ENCODE measurements at places on chromosomes 1 and 21.

DNA sequence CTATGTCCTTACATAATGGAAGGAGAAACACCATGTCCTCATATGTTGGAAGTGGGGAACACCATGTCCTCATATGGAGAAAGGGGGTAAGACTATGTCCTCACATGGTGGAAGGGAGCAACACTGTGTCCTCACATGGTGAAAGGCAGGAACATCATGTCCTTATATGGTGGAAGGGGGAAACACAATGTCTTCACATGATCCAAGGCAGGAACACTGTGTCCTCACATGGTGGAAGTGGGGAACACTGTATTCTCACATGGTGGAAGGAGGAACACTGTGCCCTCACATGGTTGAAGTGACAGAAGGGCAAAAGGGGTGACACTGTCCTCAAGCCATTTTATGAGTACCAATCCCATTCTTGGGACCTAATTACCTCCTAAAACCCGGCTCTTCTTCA lies 146.3 kb upstream of the ETV3 start:
- DNase-seq, result no peak

DNA sequence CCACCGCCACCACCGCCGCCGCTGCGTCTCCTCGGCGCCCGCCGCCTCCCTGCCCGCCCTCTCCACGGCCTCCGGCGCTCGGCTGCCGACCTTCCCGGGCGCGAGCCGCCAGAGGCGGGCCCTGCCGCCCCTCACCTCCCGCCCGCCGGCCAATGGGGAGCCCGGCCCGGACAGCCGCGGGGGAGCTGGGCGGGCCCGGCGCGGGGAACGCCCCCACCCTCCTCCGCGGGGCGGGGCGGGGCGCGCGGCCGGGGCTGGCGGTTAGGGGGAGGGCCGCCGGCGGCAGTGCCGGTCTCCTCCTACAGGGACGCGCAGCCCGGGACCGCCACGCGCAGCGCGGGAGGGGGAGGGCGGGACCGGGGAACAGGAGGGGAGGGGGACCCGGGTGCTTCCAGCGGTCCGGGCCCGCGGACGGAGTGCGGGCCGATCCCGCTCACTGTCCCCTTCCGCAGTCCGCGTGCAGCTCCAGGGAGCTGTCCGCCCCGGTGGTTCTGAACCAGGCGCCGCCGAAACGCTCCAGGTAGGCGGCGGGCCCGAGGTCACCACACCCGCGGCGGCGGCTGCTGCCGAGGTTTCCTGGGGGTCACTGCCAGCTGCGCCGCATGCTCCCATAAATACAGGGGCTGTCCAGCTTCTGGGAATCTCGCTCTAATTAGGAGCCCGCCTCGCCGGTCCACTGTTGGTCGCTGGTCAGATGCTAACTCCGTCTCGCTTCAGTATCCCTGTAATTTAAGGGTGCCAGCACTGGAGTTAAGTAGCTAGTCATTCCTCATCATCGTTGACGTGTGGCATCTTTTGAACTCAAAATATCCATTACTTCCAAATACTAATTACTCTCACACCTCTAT lies at the start of gene PGBD5:
Gene PGBD5, minus strand, starts transcription at position 87 of the 848 bp plus-strand sequence. CDS start 404 bp downstream, outside the sequence.
- peak; percentile 13 for DNase-seq

- no peak for DNase-seq
These were observed 79.0 kb upstream of the CAPZB start for GRCh38 chr1:19564366-19564765.

- DNase-seq, result no peak
These were observed at the start of gene EXTL1 for GRCh38 chr1:26021647-26022403. TSS of gene EXTL1 (plus strand) at chr1:26021775. CDS start at chr1:26022647, 872 bp downstream.

- DNase-seq, result no peak
These were observed 1167.8 kb upstream of the NCAM2 start for GRCh38 chr21:19830446-19830845.

GRCh38 chr1:167713330-167714081 lies 8.3 kb upstream of the MPZL1 start:
- no peak for DNase-seq

GRCh38 chr1:8077602-8078001 lies 51.5 kb upstream of the ERRFI1 start:
- no peak for DNase-seq

DNA sequence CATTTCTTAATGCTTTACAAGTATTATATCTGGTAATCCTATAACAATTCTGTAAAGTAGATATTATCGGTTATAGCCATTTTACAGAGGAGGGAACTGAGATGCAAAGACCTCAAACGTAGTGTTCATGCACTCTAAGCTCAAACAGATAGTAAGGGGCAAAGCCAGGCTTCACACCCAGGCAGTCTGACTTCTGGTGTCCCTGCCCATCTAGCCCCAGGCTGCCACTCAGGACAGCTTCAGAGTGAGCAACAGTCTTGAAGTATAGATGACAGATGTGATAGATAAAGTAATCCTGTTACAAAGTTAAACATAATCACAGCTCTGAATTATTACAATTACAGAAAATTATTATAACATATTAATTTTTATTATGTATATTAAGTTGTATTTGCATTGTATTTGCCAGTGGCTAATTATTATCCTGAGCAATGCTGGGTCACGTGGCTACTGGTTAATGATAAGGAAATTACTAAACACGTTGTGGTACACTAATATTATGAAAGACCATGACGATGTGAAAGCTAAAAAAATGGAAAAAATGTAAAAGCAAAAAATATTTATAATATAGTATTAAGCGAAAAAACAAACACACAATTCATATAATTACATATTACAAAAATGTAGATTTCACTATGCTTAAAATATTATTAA lies 6.1 kb upstream of the TRAF3IP3 start:
- no peak for DNase-seq

DNA sequence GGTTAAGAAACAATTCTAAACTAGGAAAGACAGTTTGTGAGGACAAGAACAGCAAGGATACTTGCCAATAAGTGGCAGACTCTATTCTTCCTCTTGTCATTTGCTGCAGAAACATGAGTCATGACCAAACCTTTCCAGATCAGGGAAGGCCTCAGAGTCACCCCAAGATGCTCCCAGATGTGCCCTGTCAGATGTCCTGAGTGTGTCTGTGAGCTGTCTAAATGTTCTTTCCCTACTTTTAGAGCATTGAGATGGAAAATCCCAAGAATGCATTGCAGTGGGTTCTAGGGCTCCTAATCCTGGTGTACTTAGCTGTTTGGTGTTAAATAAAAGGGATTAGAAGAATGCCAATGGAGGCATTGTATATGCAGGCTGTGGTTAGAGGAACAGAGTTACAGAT lies 57.5 kb upstream of the KIAA0040 start:
- DNase-seq, result no peak

DNA sequence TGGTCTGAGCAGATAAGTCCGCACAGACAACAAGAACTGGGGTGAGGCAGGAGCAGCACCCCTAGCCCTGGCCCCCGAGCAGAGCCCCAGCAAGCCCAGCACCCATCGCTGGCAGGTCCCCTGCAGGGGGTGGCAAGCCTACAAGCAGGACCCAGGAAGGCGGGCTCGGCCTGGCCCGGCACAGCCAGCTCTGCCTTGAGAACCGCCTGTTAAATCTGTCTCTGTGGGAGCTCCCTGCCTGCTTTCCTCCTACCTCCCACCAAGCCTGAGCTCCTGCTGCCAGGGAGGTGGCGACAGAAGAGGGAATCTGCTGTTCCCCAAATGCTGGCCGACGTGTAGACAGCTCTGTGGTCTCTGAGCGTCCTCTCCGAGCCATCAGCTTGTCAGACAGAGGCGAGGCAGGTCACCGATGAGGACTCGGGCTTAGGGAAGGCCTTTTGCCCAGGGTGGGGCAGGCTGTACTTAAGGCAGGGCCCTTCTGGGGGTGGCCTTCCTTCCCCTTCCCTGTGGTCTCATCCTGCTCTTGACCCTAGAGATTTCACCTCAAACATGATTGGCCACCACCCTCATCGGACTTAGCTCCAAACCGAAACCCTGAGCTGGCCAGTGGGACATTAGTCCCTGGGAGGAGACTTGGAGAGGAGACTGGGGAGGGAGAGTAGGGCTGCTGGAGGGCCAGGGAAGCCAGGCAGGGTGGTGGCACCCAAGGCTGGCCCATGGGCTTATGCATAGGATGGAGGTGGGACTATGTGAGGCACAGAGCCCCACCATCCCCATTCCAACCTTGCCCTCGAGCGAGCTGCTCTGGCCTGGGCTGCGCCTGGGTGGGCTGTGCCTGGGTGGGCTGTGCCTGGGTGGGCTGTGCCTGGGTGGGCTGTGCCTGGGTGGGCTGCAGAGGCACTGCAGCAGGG lies 7.7 kb downstream of the SELENON start:
- DNase-seq, result no peak

- DNase-seq, result no peak
These were observed 36.7 kb upstream of the RASAL2 start for GRCh38 chr1:178057141-178057765.

- DNase-seq, result no peak
These were observed 170.3 kb downstream of the OLFM3 start for GRCh38 chr1:101826416-101826815.

- no peak for DNase-seq
These were observed 32.7 kb downstream of the MRPS6 start for GRCh38 chr21:34105947-34106541.

DNA sequence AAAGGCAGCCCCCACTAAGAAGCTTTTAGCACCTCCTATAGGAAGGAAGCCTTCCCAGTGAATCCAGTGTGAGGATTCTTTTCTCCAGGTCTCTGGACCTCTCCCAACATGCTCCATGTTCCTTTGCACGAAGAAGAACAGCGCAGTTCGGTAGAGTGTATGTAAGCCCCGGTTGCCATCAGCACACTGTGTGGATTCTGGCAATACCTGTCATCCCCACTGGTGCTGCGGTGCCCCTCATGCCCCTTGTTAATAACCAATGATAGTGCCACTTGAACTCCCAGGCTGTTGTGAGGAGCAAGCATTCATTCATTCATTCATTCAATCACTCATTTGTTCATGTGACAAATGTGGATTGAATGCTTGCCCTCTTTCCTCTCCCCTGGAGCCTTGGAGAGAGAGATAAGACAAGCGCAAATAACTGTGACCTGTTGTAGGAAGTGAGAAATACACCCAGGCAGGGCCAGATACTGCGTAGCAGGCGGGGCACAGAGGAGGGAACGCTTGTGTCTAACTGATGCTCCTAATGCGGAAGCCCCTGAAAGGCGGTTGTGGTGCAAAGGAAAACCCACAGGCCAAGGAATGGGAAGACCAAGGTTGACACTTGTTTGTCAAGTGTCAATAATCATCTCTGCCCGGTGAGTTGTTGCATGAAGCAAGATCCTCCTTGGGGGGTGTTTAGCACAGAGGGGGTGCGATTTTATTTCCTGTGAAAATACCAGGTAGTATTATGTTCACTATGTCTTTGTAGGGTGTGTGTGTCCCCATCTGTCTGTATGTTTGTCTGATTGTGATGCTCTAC lies 9.8 kb downstream of the LGR6 start:
- no peak for DNase-seq

GRCh38 chr1:51744506-51745303 lies 127.8 kb downstream of the OSBPL9 start:
- no peak for DNase-seq

- DNase-seq, result no peak
These were observed 33.9 kb upstream of the IPO9 start for GRCh38 chr1:201795066-201795465.

GRCh38 chr1:11664336-11665065 lies 501 bp downstream of the FBXO6 start:
- no peak for DNase-seq

DNA sequence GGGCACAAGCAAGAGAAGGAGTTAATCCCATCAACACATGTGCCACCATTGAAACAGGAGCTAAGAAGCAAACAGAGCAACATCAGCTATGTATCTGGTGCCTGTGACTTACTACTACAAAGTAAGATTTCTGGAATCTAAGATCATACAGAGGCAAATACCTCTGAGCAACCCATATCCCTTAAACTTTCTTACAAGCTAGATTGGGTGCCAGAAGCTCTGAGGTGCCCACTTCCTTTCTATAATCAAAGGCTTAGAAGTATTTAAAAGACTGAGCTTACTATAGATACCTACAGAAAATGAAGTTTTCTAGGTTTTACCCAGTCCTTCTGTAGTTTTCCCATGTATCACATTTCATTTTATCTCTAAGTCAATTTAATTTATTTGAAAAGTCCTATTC lies 44.4 kb upstream of the ADAM30 start:
- DNase-seq, result no peak

DNA sequence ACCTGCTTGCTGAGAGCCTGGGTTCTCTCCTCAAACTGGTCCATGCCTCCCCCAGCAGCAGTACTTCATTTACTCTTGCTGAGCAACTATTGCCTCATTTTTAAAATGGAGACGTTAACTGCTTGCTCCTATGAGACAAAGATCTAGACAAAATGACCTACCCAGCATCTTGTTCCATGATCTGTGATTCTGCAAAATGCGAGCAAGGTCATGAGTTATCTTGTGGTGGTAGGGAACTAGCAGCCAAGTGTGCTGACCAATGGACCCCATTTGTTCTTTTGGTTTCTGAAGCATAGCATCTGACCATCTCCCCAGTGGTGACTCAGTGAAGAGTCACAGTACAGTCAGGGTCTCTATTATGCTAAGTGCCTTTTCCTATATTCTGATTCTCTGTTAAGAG lies 40.4 kb downstream of the TBX15 start:
- DNase-seq, result no peak

DNA sequence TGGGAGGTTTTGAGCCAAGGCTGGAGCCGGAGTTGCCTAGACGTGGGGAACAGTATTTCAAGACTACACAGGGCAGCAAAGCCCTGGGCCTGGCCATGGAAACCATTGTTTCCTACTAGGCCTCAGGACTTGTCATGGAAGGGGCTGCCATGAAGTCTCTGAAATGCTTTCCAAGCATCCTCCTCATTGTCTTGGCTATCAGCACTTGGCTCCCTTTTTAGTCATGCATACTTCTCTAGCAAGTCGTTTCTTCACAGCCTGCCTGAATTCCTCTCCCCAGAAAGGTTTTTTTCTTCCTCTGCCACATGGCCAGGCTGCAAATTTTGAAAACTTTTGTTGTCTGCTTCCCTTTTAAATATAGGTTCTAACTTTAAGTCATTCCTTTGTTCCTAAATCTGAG lies 406.6 kb upstream of the TMPRSS15 start:
- no peak for DNase-seq

- no peak for DNase-seq
These were observed 873.1 kb upstream of the TMPRSS15 start for GRCh38 chr21:19276665-19277064.

DNA sequence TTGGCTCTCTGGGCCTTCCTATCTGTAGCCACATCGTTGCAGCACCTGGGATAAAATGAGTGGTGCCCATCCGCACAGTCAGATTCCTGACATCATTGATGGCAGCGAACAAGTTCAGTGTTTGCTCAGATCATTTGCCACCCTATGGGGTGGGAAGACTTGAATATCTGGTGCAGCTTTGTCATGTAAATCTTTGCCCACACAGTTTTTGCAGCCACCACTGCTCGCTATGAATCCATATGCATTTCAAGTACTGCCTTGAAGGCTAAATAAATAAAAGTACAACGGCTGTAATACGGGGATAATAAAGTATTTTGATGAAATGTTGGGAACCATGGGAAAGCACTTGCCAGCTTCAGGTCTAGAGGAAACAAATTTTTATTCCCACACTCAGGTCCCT lies 56.3 kb upstream of the COA6 start:
- DNase-seq, result no peak

Data from SW 1271 (cell line).